ENCODE measurements at places on chromosomes 1 and 21.

DNA sequence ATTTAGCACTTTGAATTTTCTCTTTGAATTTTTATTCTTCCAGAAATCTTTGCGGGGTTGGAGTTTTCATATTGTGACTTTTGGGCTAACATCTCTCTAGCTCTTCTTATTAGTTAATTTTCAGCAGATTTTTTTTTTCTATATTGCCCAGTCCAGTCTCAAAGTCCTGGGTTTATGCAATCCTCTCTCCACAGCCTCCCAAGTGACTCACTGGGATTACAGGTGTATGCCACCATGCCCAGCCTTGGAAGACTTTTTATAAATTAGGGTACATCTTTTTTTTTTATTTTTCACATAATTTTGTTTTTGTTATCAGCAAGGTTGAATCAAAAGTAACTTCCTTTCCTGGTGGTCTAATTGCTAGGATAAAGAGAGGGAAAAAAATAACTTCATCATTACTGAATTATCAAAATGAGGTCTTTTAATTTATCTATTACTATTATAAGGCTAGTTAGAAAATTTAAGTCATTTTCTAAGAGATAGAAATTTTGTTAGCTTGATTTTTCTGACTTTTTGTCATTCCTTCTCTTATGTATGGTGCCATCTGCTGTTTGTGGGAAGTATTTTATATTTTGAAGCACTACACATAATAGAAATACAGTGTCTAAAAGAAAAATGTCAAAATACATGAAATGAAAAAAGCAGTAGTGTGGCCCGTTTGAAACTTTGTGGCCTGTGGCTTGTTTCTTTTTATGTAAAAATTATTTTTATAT lies 273.4 kb upstream of the CACYBP start:
- no peak for DNase-seq

- DNase-seq: no peak
Observed at GRCh38 chr1:5448486-5448885, 543.7 kb downstream of the NPHP4 start.

- DNase-seq: no peak
Observed at GRCh38 chr1:117555806-117556205, 50.0 kb upstream of the TENT5C start.

- DNase-seq: no peak
Observed at GRCh38 chr1:111484391-111485026, 10.7 kb downstream of the C1orf162 start.

DNA sequence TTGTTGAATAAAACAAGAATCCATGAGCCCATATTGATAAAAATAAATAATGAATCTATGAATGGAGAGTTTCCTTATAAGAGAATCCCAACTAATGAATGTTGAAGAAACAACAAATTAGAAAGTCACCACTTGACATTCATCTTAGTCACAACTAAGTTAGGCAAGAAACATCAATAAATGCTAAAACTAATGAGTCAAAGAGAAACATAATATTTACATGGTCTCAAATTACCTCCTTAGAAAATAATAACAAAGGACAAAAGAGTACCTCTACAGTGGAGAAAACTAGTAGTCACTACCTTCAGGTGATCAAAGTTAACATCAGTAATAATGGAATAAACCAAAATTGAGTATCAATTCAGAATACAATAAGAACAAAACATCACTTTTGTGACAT lies 93.5 kb downstream of the AKT3 start:
- DNase-seq: no peak

DNA sequence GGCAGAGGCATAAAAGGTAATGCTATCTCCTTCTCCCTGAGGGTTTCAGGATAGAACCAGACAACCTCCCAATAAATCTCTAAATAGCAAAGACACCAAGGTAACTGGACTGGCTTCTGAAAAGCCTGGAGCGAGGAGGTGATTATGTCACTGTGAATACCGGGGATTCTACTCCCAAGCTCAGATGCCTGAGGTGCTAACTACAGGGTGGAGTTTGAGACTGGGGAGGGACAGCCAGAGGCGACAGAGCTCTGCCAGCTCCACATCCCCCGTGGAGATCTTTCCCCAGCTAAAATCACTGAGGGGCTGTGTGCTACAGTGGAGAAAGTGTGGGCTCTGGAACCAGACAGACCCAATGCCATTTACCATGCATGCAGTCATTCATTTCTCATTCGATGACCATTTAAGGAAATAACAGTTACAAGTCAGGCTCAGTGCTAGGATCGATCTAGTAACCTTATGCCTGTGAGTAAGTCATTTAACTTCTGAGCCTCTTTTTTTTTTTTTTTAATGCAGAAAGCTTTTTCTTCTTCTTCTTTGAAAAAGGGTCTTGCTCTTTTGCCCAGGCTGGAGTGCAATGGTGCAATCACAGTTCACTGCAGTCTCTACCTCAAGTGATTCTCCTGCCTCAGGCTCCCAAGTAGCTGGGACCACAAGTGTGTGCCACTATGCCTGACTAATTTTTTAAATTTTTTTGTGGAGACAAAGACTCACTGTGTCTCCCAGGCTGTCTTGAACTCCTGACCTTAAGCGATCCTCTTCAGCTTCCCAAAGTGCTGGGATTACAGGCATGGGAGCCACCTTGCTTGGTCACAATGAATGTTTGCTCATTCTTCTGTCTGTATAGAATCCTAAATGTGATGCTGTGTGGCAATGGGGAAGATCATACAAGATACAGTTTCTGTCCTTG lies 8.1 kb upstream of the SLC45A3 start:
- DNase-seq: no peak

DNA sequence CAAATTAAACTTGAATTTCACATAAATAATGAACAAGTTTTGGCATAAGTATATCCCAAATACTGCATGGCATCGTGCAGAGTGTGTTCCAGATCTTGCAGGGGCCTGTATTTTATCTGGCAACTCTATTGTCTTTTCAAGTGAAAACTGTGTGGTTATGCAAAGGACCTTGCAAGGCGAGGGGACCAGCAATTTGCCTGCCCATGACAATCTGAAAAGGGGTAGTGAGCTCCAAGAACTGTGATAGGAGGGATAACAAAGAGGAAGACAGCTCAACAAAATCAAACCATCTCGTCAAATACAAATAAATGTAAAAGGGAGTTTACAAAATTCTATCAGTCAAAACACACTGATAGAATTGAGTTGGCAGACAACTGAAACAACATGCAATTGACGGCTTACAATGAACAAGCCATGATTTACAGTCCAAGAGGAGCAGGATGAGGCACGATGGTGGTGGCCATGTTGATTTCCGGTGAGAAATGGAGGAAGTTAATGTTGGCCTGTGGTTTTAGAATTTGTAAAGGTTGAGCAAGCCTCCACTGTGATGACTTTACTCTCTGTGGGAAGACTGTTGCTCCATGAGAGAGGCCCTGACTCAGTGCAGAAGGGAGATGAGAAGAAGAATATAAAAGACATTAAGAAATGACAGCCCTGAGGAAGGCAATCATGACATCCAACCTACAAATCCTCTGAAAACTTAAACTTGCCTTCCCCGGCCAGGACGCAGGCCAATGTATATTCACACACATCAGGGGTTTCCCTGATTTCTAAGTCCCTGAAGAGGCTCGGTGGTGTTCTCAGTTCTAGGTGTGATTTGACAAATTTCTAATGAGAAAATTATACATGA lies 132.2 kb downstream of the ADSS2 start:
- no peak for DNase-seq

DNA sequence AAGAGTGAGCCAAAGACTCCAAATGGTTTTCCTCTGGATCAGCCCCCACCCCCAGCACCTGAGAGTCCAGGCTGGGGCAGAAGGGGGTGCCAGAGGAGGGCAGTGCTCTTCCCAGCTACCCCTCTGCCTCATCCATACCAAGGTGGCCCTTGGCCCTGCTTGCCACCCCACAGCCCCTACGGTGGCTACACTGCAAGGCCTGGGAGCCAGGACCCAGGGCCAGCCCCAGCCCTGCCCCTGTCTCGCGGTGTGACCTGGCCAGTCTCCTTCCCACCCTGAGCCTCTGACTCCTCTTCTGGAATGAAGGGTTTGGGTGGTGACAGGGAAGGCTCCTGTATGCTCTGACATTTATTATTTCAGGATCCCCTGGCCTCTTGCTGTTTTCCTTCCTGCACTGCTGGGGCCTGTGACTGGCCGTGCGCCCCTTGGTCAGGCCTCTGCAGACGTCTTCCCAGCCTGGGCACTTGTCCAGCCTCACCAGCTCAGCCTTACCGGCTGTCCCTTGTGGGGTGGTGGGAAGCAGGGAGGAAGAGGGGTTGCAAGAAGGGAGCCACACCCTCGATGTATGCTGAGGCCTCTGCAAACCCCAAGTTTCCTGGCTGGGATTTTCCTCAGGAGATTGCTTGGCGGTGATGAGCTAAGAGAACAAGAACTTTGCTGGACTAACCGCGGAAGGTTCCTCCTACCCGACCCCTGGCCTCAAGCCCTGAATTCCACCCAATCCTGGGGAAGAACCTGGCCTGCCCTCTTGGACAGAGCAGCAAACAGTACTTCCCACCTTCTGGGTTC lies 13.5 kb downstream of the ASAP3 start:
- peak; percentile 79 for DNase-seq

GRCh38 chr1:226403201-226404034 lies 4.5 kb downstream of the PARP1 start:
- DNase-seq: no peak

GRCh38 chr1:118945489-118945888 lies 42.7 kb downstream of the TBX15 start:
- DNase-seq: no peak

- DNase-seq: no peak
Observed at GRCh38 chr1:43065616-43066399, 106.3 kb downstream of the EBNA1BP2 start.

GRCh38 chr1:33500547-33500946 lies 28.1 kb downstream of the ZSCAN20 start:
- no peak for DNase-seq

GRCh38 chr1:246725191-246725590 lies 982 bp downstream of the SCCPDH start:
- DNase-seq: no peak

- DNase-seq: no peak
Observed at GRCh38 chr1:181910905-181911304, 150.6 kb downstream of the ZNF648 start.

DNA sequence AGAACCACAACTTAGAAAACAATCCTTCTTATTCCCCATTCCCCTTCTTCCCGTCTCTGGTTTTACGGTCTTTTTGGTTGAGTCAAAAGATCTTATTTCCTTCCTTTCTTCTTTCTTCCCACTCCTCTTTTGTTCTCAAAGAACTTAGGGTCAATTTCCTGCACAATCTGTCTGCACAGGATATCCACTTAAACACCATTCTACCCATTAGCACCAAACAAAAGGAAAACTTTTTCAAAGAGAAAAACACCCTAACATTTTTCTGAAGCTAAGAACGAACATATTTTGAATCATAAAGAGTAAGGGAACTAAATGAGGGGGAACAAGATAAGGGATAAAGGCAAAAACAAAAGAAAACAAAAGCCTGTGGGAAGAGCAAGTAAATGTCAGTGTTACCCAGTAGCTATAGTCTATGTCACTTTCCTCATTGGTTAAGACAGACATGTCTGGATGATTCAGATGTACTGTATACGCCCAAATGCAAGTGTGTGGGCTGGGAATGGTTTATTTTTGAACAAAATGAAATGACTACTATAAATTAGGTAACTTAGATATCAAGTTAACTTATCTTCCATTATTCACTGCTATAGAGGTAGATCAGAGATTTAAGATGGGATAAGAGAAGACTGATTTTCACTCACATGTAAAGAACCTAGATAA lies 59.9 kb downstream of the TOR3A start:
- DNase-seq: no peak

- no peak for DNase-seq
Observed at GRCh38 chr1:182170891-182171461, 109.5 kb upstream of the ZNF648 start.

GRCh38 chr1:226792368-226792767 lies 53.3 kb upstream of the ITPKB start:
- DNase-seq: no peak

DNA sequence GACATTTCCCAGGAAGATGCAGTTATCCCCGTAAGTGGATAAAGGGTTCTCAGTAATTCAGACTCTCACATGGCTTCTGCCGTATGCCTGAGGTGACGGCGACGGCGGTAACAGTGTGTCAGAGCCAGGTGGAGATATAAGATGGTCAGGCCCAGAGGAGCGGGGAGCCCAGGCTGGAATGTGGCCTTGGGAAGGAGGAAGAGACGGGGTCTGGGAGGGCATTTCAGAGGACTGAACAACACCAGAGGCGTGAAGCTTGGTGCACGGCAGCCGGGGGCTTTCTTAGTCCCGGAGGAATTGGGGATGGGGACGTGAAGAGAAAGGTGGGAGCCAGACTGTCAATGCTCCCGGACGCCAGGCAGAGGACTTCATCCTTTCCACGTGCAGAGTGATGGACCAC lies 1.0 kb downstream of the RER1 start:
- DNase-seq: no peak

- no peak for DNase-seq
Observed at GRCh38 chr1:23619299-23620188, 60.2 kb upstream of the ID3 start.

DNA sequence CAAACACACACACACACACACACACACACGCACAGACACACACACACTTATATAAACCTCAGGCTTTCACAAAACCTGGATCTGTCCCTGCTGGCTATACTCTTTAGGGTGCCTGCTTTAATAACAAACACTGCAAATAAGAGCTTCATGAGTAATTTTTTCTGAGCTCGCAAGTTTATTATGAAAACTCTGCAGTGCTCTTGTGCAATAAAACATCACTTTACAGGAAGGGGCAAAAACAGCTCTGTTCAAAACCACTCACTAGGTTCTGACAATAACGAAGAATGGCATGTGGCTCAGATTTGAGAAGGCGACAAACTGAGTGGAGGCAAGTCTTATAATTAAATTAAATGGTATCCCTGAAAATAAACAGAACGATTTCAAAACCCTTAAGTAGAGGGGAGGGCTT lies 42.6 kb upstream of the CTPS1 start:
- DNase-seq: no peak

- no peak for DNase-seq
Observed at GRCh38 chr21:28752131-28752530, 240.5 kb downstream of the LTN1 start.

GRCh38 chr21:17340081-17340480 lies 172.8 kb upstream of the CXADR start:
- no peak for DNase-seq

DNA sequence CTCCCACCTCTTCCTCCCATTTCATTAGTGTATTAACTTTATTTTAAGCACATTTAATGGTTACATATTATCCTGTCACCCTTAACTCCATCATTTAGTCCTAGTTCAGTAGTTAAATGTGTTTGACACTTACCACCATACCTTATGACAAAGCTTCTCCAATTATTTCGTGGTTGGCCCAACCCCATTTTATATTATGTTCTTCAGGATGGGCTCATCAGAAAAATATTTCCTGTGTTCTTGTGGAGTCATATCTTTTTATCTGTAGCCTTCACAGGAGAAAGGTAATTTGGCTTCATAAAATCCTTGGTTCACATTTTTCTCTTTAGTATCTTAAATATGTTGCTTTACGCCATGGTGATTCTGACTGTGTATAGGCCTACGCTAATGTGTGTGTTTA lies 142.3 kb upstream of the COL6A1 start:
- no peak for DNase-seq

DNA sequence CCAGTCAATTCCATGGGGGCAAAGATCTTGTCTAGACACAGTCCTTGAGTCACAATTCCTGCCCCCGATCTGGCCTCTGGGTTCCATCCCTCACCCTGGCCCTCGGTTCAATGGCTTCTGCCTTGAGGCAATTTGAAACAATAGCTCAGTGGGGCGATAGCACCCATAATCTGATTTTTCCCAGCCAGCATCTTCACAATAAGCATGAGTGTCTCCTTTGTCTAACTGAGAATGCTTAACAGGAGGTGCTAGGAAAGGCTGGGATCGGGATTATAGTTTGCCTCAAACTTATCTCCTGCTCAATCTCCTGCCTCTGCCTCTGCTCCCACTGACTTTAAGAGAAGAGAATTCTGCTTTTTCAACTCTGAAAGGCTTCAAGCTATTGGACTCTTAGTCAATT lies 293.9 kb upstream of the PROX1 start:
- no peak for DNase-seq
